ENCODE measurements at places on chromosomes 6 and 20.

DNA sequence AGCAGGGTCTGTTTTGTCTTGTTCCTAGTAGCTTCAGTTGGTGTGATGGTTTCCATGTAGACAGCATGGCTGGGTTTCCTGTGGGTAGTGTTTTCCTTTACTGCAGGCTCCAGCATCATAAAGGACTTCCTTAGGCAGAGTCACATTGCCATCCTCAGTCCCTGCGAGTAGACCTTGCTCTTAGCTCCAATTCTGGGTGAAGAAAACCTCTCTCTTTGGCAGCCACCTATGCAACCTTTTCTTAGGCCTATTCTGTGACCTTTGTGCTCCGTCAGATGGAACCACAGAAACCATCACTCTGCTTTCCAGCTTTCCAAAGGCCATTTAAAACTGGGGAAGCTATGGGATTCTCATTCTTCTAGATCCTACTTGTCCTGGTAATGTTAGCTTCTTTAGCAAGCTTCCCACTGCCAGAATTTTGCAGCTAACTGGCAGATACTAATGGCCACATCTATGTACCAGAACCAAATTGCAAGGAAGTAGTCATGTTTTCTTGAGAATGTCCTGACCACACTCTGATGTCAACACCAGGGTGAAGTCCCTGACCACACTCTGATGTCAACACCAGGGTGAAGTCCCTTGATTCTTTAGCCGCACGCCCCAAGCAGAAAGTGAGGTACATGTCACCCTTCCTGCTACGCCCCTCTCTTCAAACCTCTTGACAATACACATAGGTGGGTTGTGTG lies 646.6 kb upstream of the HS3ST5 start:
- DNase-seq, result no peak

DNA sequence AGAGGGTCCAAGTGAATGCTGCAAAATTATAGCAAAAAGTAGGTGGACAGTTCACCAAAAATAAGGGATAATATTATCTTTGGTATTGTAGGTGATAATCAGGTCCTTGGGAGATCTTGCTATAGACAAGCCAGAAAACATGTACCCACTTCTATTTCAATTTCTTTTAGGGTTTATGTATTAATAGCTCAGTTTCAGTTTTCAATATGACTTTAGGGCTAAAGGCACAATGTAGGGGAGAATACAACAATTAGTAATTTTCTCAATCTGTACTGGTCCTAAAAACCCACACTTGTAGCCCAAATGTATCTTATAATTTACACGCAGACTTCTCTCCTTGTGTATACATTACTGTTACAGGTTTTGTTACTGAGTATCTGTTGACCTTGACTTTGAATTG lies 307.0 kb upstream of the ID4 start:
- no peak for DNase-seq

- no peak for DNase-seq
Measured at GRCh38 chr6:52424513-52424912, 4.4 kb downstream of the EFHC1 start.

GRCh38 chr20:62203378-62204030 lies 16.6 kb downstream of the HRH3 start:
- DNase-seq, result no peak

DNA sequence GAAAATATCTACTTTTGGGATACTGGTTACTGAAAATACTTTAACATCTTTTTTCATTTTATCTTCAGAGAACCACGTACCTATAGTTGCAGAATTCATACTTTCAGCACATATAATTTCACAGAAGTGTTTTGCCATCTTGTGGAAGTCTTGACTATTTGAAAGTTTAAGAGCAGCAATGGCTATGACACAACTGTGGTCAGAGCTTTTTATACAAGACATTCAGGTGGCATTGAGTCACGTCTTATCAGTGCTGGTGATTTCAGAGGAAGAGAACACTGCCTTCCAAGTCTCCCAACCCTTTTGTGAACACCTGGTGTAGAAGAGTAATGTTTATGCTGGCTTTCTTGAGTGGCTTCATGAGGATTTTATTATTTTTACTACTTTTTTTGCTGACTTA lies 171.6 kb downstream of the ARID1B start:
- DNase-seq, result no peak

- no peak for DNase-seq
Measured at GRCh38 chr6:29917857-29918256, 24.5 kb upstream of the HLA-A start.

GRCh38 chr20:51318058-51318949 lies 224.2 kb downstream of the NFATC2 start:
- no peak for DNase-seq

DNA sequence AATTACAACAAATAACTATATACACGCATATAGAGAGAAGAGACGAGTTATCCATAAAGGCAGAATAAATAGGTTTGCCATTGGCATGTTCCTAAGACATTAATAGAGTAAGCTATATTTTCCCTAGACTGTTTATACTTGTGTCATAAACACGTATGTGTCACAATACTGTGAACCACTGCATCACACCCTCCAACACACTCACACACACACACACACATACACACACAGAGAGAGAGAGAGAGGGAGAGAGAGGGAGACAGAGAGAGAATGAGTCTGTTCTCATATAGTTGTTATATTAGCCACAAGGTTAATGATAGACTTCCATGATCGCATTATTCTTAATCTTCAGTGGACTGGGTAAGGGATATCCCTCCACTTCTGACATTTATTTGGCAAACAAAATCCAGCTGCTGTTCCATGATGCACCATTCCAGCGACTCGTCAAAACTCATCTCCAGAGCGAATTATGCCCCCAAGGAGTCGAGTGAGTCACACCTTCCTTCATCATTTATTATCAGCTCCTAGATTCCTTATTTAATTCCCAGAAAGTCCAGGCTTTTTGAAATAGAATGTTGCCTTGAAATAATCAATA lies 82.8 kb upstream of the HIVEP1 start:
- no peak for DNase-seq

- no peak for DNase-seq
Measured at GRCh38 chr6:12392490-12392889, 102.3 kb downstream of the EDN1 start.

DNA sequence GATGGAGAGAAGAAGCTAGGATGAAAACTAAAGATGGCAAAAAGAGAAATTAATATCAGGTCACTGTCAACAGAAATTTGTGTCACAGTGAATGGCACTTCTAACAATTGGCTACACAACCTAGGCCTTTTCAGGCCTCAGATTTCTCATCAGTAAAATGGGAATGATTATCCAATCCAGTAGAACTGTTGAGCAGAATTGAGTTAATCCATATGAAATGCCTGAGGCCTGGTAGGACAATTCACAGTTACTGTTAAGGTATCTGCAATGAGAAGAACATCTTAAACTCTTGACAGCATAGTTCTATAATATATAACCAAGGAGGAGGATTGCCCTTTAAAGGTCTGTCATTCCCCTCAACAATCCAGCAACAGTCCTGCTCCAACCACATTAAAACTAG lies 217.9 kb upstream of the ZNF217 start:
- no peak for DNase-seq

DNA sequence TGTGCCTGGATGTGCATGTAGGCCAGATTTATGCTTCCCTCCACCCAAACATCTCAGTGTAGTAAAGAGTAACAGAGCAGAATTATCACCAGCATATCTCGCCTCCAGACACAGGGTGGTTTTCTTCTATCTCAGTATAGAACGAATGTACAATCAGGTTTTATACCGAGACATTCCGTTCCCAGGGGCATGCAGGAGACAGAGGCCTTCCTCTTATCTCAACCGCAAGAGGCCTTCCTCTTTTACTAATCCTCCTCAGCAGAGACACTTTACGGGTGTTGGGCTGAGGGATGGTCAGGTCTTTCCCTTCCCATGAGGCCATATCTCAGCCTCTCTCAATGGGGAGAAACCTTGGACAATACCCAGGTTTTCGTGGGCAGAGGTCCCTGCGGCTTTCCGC lies 36.4 kb upstream of the MC3R start:
- no peak for DNase-seq

GRCh38 chr20:47106786-47107185 lies 212.1 kb downstream of the EYA2 start:
- DNase-seq, result no peak

- DNase-seq, result no peak
Measured at GRCh38 chr6:149114167-149114566, 203.3 kb upstream of the TAB2 start.

DNA sequence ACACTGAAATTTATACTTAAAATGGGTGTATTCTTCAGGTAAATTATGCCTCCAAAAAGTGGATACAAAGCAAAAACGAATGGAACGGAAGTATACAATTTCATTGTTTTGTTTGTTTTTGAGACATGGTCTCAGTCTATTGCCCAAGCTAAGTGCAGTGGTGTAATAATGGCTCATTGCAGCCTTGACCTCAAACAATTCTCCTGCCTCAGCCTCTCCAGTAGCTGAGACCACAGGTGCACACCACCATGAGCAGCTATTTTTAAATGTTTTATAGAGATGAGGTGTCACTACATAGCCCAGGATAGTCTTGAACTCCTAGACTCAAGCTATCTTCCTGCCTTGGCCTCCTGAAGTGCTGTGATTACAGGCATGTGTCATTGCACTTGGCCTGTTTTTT lies 122.2 kb downstream of the MAN1A1 start:
- no peak for DNase-seq

DNA sequence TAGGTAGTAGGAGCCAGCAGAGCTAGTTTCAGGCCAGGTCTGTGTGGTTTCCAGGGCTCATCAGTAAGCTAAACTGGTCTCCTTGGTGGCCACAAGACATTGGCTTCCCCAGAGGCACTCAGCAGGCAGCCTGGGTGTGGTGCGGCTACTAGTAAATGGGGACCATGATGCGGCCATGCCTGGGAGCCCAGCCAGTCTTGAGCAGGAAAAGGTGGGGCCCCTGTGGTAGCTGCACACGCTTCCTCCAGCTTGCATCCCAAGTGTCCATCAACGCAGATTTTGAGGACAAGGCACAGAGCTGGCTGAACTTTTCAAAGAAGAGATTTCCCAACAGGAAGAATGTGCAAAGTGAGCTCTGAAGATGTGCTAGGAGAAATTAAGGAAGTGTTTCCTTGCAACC lies 107.4 kb upstream of the NAA20 start:
- no peak for DNase-seq

- DNase-seq, result no peak
Measured at GRCh38 chr6:56547687-56548086, 95.0 kb downstream of the DST start.

DNA sequence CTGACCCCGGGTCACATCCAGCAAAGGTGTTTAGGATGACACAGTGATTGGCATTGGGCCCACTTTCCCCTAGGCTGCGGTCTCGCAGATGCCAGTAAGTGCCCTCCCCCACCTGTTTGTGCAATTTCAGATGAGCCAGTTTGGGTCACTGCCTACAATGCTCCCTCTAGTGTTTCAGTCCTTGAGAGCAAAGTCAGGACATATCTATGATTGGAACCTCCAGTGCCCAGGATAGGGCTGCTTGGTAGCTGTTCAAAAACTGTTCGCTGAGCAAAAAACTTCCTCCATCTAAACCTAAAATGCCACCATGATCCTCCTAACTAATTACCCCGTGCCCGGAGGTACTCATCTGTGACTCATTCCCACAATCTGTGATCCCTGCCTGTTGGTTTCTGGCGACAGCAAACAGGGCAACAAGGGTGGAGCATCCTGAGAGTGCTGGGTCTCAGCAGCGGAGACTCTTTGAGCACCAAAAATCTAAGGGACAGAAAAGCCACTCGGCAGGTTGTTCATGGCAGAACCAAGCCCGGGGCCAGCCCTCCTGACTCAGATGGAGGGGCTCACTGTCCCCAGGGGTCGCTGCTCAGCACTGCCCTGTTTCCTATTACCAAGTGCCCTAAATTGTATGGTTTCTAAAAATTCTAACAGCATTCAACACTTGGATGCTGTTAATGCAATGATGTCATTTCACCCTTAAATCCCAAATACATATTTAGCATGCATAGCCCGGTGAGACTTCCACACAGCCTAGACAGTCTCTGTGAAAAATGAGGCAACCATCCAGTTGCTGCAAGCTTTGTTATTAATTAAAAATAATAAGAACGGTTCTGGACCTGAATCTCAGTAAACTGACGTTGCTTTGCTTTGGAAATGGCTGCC lies 5.0 kb downstream of the VSX1 start:
- DNase-seq, result no peak

DNA sequence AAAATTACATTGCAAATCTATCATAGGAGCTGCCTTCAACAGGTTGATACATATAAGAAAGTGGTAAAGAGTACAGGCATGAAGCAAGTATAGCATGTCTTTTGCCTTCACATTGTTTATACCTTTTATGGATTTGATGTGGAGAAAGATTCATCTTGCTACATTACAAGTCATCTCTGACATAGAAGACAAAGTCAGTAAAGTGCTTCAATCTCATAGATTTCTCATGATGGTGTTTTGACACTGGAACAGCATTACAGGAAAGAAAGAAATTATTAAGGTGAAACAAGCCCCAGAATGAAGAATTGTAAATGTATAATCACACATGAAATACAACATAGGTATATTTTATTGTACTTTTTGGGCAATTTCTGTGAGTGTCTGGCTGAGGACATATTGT lies 580.7 kb upstream of the MMS22L start:
- DNase-seq, result no peak

DNA sequence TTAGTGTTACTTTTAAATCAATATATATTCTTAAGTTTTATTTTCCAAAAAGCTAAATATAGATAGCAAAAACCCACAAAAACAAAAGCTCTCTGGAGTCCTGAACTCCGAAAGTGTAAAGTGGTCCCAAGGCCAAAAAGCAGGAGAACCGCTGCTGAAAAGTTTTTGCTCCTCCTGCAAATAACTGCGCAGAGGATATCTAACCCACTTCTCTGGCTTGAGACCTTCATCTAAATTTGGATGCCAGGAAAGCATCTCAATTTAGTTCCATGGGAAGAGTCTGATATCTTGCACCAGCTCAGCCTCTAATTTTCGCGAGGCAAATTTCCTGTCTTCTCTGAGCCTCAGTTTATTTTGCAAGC lies 523 bp downstream of the MRPS10 start:
- no peak for DNase-seq

DNA sequence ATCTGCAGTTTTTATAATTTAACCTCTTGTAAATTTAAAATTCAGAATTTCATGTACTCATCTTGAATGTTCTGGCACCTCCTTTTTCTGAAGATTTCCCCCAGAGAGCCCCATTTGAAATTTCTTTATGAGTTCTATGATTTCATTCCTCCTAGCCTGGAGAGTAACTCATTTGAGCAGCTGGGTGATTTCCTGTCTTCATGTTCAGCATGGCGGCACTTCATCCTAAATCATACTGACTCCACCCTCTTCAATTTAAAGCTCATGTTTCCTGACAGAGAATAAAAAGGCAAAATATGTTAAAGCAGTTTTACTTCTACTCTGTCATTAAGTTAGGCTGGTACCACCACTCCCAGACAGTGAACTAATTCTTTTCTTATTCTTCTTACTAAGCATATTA lies 250.9 kb upstream of the POU3F2 start:
- no peak for DNase-seq

DNA sequence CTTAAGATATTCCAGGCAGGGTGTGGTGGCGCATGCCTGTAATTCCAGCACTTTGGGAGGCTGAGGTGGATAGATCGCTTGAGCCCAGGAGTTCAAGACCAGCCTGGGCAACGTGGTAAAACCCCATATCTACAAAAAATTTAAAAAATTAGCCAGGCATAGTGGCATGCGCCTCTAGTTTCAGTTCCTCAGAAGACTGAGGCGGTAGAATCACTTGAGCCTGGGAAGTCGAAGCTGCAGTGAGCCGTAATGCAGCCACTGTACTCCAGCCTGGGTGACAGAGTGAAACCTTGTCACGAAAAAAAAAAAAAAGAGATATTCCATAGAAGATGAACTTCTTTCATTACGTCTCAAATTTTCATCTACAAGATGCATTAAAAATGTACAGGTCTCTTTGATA lies 46.7 kb upstream of the ISM1 start:
- no peak for DNase-seq

GRCh38 chr6:144292372-144292771 lies 7.2 kb downstream of the UTRN start:
- no peak for DNase-seq

Data from NCI-H1048 (cell line).